Skeletal muscle cell (primary cell): ENCODE measurements at places on chromosomes 3 and 15.

DNA sequence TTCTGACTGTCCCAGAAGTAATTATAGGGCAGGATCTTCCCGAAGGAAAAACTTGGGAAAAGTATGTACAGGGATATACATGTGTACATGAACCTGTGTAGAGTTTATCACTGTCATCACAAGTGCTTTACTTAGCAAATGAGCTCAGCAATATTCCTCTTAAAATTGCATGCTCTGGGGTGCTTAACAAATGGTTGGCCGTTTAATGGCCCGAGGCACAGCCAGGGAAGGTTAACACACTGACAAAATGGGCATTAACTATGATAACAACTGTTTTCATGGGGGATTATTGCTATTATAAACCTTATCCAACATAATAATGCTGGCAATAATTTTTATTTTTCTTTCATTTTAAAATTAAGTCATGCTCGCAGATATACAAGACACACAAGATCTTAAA lies 459.3 kb downstream of the TUSC7 start:
- no peak for DNase-seq

GRCh38 chr3:64232821-64233220 lies 7.6 kb upstream of the PRICKLE2 start:
- DNase-seq, result no peak

DNA sequence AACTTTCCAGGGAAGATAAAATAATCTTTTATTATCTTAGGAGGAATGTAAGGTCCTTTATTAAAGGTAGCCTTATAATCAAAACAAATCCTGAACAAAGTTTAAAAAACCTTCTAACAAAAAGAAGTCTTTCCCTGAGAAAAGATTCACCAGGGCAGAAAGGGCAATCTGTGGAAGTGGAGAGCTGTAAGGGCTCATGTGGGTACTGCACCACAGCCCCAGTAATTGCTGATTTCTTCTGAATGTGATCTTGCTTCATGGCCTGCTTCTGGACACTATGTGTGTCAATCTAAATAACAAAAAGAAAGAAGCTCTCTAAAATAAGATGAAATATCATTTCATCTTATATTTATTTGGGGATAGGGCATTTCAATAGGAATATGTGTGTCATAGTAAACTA lies 1501.6 kb downstream of the OTOL1 start:
- no peak for DNase-seq

DNA sequence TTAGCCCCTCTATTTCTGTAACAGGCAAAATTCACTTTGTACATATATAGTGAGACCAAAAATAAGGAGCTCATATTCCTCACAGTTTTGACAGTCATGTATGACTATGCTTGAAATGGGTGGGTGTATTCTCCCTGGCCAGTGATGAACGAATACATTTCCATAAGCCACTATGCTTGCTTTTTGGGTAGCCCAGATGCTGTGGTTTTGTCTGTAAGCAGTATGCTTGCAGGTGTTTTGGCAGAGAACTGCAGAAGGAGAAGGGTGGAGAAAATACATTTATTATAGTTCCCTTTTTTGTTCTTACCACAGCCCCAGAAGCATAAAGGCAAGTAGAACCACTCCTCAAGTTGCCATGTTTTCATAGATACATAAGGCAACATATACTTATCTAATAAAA lies 131.2 kb downstream of the RBMS3 start:
- no peak for DNase-seq

DNA sequence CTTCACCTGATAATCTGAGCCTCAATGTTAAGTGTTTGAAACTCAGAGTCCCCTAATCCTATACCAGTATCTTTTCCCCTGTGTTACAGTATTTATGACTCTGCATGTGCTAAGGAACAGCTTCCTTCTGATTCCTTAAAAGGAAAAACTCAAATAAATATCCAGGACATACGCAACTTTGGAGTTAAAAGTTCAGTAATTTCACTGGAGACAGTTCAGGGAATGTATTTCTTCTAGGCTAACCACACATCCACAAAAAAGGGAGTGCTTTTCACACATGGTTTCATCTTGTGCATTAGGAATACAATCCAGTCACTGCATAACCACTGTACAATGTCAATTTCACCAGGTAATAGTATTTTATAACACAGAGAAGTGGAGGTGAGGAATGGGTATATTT lies 31.0 kb downstream of the PGBD4 start:
- DNase-seq, result no peak

- no peak for DNase-seq
Measured at GRCh38 chr3:158782283-158782989, 19.4 kb upstream of the MFSD1 start.

- DNase-seq, result no peak
Measured at GRCh38 chr15:52255935-52256334, 39.7 kb downstream of the MYO5C start.

- no peak for DNase-seq
Measured at GRCh38 chr3:185318141-185318540, 44.8 kb upstream of the MAP3K13 start.

DNA sequence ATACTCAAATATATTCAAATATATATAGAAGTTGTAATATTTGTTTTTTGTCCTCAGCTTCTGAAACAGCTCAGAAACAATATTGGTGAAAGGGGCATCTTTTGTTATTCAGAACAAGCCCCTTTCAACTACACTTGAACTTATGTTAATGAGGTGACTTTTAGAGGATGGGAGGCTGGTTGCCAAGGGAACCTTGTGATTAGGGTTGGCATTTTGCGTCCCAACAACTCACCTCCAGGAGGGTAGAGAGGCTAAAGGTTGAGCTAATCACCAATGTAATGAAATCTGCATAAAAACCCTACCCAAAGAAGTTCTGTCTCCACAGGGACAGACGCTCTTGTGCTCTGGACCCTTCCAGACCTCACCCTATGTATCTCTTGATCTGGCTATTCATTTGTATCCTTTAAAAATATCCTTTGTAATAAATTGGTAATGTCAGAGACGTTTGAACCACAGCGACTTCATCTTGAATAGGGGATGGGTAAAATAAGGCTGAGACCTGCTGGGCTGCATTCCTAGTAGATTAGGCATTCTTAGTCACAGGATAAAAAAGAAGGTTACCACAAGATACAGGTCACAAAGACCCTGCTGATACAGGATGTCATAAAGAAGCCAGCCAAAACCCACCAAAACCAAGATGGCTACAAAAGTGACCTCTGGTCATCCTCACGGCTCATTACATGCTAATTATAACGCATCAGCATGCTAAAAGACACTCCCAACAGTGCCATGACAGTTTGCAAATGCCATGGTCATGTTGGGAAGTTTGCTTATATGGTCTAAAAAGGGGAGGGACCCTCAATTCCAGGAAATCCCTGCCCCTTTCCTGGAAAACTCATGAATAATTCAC lies 111.1 kb downstream of the FMN1 start:
- no peak for DNase-seq

DNA sequence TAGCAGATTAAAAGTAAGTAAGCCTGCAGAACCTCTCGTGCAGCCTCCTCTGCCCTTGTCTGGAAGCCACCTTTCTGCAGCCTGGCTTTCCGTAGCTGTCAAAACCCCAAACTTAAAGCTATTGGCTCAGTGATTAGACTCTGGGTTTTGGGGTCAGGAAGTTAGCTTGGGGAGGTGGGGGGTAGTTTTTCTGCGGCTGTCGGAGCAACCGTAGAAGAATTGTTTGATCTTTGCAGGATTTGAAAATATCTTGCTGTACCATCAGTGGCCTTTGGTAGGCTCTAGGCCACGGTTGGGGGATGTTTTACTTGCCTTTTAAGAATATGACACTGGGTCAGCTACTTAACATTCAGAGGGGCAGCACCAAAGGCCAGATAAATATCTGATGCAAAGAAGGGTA lies 88.4 kb upstream of the RASGRP1 start:
- no peak for DNase-seq
